ENCODE measurements at places on chromosomes 6 and 20.

DNA sequence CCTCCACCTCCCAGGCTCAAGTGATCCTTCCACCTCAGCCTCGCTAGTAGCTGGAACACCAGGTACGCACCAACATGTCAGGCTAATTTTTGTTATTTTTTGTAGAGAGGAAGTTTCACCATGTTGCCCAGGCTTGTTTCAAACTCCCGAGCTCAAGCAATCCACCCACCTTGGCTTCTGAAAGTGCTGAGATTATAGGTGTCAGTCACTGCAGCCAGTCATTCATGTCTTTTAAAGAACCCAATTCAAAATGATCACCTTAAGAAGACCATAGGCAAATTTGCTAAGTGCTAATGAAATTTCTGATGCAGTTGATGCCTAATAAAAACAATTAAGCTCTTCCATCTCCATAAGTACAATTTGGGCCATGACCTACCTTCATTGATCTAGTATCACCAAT is 2.6 kb upstream of the VNN2 start:
- no peak for DNase-seq

DNA sequence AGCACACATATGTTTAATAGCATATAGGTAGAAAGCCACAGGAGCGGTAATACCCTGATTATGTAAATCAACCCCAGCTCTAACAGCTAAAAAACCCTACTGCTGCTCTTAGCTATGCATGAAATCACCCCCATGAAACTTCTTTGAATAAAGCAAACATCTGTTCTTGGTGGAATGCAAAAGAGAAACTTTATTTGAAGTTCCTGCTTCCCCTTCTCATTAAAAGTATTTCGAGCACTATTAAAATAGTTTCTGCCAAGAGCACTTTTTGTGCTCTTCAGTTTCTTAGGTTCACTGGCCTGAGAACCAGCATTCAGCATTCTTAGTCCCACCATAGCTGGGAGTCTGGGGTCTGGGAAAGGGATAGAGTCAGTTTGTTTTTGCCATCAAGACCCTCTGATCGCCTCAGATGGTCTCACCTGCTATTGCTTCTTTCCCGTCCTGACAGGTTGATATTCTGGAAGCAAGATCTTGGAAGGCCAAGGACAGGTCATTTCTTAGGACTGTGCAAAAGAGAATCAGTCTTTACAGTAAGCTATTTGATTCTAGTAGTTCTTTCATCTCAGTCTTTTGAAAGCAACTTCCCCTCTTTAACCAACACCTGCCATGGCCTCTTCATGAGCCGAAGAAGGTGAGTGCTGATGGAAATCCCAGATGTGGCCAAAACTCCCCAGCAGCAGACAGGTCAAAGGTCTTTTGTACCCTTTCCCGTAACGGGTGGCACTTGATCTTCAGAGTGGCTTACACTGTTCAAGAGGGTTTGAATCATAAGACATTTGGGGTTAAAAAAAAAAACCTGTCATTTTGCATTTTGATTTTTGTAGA is 76.5 kb upstream of the TMEM170B start:
- DNase-seq, result no peak

DNA sequence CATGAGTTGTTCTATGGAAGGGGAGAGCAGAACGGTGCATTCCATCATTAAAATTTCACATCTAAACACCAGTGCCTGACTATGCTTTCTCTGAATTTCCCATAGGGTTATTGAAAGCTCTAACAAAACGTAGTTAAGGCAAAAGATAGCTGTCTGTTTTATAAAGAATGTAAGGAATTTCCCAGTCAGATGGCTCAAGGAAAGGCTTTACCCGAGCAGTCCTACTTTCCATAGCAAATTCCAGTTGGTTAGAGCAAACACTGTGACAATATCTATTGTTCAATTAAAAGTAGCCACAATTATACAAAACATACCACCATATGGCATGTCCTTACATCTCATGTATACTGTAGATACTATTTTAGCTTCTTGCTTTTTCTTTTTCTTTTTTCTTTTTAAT is 1059.5 kb upstream of the FLRT3 start:
- DNase-seq, result no peak

DNA sequence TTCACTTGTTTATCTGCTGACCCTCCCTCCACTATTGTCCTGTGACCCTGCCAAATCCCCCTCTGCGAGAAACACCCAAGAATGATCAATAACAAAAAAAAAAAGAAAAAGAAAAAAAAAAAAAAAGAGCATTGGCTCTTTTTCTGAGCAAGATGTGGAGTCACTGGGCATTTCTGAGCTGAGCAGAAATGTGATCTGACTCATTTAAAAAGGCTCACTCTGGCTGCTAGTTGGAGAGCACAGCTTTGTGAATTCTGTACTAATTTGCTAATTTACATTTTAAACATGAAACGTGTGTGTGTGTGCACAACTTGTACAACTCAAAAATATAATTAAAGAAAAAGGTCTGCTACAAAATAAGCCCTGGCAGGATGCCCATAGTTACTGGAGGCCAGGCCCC is 20.2 kb downstream of the SCML4 start:
- DNase-seq, result no peak

GRCh38 chr6:35216851-35217811 is 3.4 kb downstream of the SCUBE3 start:
- no peak for DNase-seq

- peak; percentile 72 for DNase-seq
Measured at GRCh38 chr6:83057705-83058321, 7.8 kb downstream of the UBE3D start.

- no peak for DNase-seq
Measured at GRCh38 chr6:1554141-1554475, 55.6 kb upstream of the FOXC1 start.

- DNase-seq, result no peak
Measured at GRCh38 chr6:47000842-47001241, 41.3 kb downstream of the ADGRF1 start.
